Pancreas (tissue), 10 donors: ENCODE measurements at places on chromosomes 3 and 15. TPM values are rescaled to one million over a fixed set of nuclear protein-coding genes. Genes with fewer than 3 reads are reported as not detected.

GRCh38 chr15:74800559-74801094 lies 12.0 kb upstream of the LMAN1L start:
- no peak for DNase-seq

DNA sequence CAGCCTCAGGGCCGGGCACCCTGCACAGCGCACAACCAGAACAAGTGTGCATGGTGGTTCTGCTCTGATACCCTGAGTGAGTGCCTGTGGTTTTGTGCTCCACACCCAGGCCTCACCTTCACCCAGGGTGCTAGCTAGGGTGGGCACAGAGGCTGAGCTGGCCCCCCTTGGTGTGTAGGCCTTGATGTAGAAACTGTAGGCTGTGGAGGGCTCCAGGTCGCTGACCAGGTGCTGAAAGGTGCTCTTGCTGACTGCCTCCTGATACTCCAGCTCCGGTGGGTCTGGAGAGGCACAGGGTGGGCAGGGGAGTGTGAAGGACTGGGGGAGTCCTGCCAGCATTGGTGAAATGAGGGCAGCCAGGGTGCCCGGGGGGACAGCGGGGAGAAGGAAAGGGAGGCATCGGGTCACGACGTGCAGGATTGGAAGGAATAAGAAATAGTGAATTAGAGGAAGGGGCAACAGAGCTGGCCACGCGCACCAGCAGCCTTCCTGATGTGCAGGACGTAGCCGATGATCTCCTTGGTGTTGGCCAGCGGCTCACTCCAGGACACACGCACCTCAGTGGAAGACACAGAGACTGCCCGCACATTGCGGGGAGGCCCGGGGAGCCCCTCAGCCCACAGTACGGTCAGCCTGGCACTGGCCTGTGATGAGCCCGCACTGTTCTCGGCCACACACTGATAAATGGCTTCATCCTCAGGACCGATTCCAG lies 26.6 kb downstream of the RNU5B-1 start:
- no peak for DNase-seq

DNA sequence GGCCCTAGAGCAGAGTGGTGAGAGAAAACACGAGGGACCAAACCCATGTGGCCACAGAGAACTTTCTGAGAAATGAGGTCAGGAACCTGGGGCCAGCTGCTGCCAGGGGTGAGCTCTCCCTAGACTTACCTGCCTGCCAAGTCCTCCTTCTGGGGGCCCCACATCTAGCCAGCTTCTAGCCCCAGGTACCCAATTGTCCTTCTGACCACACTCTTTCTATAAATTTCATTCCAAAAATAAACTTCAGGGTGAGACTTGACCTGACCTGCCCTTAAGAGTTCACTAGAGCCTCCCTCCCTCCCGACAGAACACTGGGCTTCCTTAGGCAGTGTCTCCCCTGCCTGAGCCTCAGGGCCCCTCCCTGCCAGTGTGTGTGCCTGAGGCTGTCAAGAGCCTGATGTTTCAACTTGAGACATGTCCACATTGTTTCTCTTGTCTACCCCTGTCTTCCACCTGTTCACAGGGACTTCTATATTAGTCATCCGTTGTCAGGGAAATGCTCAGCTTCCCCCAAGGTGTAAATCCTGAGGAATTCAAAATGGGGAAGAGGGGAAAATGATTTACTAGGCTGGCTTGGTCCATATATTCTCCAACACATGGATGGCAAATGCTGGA lies 312.8 kb upstream of the TLE3 start:
- DNase-seq, result no peak

GRCh38 chr3:111785034-111785433 lies 74.0 kb upstream of the PHLDB2 start:
- no peak for DNase-seq

DNA sequence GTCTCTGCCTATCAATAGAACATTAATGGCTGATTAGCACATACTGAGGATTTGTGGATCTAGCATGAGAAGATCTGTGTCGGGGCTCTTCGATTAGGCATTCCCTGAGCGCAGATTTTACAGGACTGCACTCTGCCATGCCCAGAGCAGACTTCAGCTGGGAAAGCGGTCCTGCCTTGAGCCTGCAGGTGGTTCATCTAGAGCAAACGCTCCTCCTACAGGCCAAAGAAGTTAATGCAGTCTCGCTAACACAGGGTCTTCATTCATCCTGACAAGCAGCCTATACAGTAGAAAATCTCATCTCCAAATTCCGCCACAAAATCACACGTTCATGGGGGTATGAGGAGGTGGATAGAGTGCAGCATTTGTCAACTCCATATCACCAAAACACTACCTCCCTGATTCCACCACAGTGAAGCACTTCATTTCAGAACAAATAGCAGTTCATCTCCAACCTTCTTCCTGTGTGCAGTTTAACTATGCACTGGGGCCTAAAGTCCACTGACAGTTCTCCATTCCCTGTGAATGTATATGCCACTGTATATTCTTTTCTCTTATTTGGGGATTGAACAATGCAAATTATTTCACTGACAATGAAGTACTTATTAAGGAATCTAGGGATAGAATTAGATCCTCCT lies 405.8 kb downstream of the IGSF11 start:
- DNase-seq, result peak; percentile 35

DNA sequence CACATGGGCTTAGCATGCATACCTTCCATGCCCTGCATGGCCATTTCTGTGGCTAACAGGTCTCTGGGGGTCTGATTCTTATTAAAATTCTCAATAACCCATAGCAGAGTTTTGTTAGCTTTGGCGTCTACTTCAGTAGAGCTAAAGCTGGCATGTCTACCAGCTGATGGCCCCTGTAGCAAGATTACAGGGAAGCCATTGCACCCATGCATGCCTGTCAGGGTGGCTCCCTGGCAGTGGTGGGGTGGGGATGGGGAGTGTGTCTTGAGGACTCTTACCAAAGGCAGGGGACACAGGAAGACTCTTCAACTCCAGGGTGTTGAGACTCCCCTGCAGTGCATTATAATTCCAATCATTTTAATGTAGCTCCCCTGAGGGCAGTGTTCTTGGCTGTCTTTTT lies 4.7 kb downstream of the KY start:
- DNase-seq, result no peak

- no peak for DNase-seq
Observed at GRCh38 chr3:5191555-5192304, 4.2 kb downstream of the EDEM1 start.

- DNase-seq, result no peak
Observed at GRCh38 chr3:73605412-73605811, 19.3 kb downstream of the PDZRN3 start.

SMAD6 gene
- total RNA-seq, result 13.1 TPM

SI gene
- total RNA-seq, result not detected

SEMA5B gene
- total RNA-seq, result 0.88 TPM
